ENCODE measurements at places on chromosomes 3 and 15.

GRCh38 chr15:88989578-88989977 lies 76.4 kb upstream of the MFGE8 start:
- DNase-seq = no peak
- H3K4me3 ChIP-seq = no peak overlapping the region
- no peaks in the 10 kb centered on the region for H3K36me3 ChIP-seq
- H3K27me3 ChIP-seq = peaks cover 13% of the 10 kb centered on the region

GRCh38 chr15:90774731-90775514 lies 57.8 kb downstream of the BLM start:
- H3K36me3 ChIP-seq = peaks cover 49% of the 10 kb centered on the region
- H3K27ac ChIP-seq = no peak overlapping the region
- no peak overlapping the region for H3K4me3 ChIP-seq
- no peaks in the 10 kb centered on the region for H3K27me3 ChIP-seq

DNA sequence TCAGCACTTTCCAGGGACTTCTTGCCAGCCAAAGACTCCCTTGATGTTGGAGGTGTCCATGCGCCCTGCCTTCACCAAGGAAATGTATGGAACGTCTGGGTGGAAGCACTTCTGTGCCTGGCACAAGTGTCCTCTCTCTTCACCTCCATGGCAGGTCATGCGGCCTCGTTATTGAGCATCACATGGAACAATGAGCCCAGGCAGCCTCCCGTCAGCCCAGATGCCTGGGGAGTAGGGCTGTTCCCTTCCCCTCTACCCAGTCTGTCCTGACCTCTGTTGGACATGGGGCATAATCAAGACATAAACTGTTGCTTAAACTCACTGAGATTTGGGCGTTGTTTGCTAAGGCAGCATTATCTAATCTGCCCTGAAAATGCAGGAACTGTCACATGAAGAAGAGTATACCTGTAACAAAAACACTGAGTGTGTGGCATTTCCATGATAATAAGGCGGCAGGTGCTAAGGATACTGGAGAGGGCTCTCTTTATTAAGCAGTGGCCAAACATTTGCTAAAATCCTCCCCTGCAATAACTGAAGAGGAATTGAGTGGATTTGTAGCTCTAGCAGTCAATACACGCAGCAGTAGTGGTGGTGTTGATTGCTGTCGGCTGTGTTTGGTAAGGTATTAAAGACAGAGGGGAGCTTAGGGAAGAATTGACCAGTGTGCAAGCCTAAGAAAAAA lies 338.2 kb upstream of the ATP10A start:
- no peak overlapping the region for H3K4me3 ChIP-seq
- H3K27ac ChIP-seq = no peak overlapping the region
- H3K4me1 ChIP-seq = no peaks in the 10 kb centered on the region
- H3K27me3 ChIP-seq = peaks cover 2% of the 10 kb centered on the region

GRCh38 chr3:82208002-82208710 lies 446.7 kb upstream of the GBE1 start:
- no peaks in the 10 kb centered on the region for H3K27me3 ChIP-seq
- no peak overlapping the region for H3K4me3 ChIP-seq
- H3K4me1 ChIP-seq = no peaks in the 10 kb centered on the region
- H3K36me3 ChIP-seq = no peaks in the 10 kb centered on the region
- H3K27ac ChIP-seq = no peak overlapping the region

DNA sequence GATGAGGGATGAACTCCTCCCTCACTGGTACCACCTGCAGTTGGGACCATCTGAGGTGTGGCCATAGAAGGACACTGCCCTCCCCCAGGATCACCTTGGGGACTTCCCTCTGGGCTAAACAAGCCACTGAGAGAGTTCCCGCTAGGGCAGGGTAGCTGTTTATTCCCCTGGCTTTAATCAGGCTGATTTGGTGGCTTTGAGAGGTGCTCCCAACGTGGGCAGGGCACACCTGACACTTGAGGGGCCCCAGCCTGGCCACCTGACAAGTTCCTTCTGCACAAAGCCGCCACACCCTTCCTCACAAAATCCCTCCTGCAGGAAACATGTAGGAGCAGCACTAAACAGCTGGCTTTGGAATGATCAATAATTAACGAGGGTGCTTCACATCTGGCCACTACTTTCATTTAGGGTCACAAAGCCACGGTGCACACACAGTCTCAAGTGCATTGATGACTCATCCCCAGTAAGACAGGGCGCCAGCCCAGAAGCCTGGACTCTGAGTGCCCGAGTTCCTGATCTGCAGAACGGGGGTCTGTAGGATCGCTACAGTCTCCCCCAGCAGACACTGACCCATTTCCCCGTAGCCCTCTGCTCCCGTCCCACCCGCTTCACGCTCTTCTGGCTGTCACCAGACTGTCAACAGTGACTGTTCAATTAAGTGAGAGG lies 75.1 kb downstream of the ATP10A start:
- H3K36me3 ChIP-seq = peaks cover 5% of the 10 kb centered on the region
- no peak overlapping the region for H3K27ac ChIP-seq
- H3K4me1 ChIP-seq = peaks cover 45% of the 10 kb centered on the region
- no peak overlapping the region for H3K4me3 ChIP-seq

DNA sequence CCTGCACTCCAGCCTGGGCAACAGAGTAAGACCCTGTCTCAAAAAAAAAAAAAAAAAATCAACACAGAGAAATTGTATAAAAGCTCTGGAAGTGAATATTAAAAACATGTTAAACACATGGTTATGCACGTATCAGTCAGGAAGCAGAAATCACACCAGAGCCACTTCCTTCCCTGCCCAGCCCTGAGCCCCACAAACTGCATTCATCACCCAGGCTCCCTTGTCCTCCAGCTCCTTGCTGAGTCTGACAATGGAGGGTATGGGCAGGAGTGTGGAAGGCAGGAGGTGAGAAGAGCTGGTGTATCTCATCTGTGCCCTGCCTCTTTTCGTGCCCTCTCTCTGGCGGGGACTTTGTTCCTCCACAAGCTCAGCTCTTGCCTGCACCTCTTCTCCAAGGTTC lies 12.1 kb upstream of the LOXL1 start:
- no peaks in the 10 kb centered on the region for H3K27me3 ChIP-seq
- peaks cover 25% of the 10 kb centered on the region for H3K4me1 ChIP-seq
- peak overlapping the region; percentile 86 for H3K27ac ChIP-seq
- DNase-seq = peak; percentile 47

- peaks cover 8% of the 10 kb centered on the region for H3K27me3 ChIP-seq
- H3K36me3 ChIP-seq = no peaks in the 10 kb centered on the region
- no peak for DNase-seq
- H3K4me1 ChIP-seq = peaks cover 1% of the 10 kb centered on the region
- no peak overlapping the region for H3K27ac ChIP-seq
Measured at GRCh38 chr15:81516461-81516860, 142.4 kb upstream of the TMC3 start.

All from activated naive CD8-positive, alpha-beta T cell treated with anti-CD3 and anti-CD28 coated beads, Interleukin-2, amount 10 ng/mL, durations not matched to agents 7 days and 5 days (primary cell).